ENCODE measurements at places on chromosomes 13 and 19. TPM values are rescaled to one million over a fixed set of nuclear protein-coding genes. Genes with fewer than 3 reads are reported as not detected.

GRCh38 chr13:41785402-41786172 lies 175.3 kb downstream of the VWA8 start:
- DNase-seq: no peak

DNA sequence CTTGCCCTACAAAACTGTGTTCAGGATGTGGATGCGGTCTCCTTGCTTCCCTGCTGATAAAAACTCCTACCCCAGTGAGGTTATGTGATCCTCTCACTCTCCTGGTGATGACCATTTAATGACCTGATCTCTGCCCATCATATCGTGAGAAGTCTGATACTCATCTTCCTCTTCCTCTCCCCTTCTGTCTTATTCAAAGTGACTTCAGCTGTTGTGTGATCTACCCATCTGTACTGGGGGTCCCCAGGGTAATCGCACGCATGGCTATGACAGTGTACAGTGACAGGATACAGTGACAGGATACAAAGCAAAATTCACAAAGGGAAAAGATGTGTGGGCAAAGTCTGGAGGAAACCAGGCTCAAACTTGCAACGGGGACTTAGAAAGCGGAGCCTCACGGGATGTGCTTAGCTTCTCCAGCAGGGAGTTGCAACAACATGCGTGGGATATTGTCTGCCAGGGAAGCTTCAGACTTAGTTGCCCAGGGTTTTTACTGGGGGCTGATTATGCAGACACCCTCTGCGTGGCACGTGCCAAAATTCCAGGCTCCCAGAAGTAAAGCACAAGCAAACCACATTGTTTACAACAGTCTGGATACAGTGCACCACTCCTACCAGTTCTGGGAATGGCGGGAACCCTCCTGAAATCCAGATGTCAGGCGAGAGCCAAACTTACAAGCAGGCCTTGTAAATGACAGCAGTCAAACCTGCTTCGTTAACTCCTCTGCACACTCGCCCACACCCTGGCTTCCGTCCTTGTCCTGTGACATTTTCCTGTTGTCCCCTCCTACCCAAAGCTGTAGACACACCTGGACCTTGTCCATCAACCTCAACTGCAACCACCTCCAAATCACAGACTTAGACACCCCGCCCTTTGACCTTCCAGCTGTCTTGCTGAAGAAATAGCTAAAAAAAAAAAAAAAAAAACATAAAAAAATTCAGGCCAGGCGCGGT lies 18.0 kb upstream of the GARRE1 start:
- no peak for DNase-seq

DNA sequence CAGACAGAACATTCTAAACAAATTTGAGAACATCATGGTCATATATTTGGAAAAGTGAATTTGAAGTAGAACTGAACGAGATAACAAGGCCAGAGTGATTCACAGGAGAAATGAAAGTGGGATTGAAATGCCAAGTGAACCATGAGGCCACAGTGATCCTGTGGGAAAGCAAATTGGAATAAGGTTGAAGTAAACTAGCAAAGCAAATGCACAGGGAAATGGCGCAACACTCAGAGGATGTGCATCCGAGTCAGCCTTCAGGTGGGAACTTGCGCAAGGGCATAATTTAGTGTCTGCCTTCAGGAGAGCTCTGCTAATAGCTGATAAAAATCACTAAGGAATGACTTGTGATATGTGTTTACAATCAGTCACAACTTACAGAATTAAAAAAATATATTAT lies 696.6 kb downstream of the LIG4 start:
- DNase-seq: no peak

DNA sequence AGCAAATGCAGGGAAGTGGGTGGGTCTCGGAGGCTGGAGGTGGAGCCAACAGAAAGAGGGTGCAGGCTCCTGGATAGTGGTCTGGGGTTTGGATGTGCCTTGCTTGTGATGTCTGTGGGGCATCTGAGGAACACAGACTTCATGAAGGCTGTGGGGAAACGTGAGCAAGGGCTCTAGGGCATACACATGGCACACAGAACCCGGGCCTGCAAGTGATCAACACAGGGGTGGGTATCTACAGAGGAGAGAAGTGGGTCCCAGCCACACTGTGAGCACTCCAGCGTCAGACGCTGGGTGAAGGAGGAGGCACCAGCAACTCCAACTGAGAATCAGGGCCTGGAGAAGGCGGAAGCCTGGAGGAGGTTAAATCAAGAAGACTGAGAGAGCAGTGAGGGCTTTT lies 5.4 kb upstream of the UBE2M start:
- DNase-seq: no peak

DNA sequence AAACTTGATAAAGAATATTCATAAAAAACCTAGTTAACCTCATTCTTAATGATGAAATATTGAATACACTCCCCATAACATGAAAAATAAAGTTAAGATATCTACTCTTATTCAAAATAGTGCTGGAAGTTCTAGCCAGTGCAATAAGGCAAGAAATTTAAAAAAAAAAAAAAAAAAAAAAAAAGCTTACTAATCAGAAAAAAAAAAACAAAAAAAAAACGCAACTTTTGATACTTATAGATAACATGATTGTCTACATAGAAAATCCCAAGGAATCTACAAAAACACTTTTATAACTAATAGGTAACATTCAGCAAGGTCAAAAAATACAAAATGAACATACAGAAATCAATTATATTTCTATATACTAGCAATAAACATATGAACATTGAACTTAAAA lies 515.6 kb downstream of the UQCRFS1 start:
- no peak for DNase-seq

DNA sequence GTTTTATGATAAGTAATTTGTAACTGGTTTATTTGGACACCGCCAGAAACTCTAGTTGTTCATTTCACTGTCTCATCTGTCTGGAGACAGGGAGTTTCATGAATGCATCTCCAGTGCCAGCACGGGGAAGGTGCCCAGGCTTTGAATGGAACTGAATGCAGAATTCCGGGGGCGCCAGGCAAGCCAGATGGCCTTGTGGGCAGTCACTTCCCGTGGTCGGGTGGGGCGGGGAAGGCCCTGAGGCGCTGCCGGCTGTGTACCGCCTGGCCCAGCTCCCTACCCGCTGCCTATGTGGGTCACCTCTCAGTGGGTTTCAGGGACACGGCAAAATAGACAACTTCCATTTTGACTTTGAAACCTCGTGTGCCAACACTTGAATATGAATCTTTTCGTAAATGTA lies 28.8 kb upstream of the MCF2L start:
- no peak for DNase-seq

DNA sequence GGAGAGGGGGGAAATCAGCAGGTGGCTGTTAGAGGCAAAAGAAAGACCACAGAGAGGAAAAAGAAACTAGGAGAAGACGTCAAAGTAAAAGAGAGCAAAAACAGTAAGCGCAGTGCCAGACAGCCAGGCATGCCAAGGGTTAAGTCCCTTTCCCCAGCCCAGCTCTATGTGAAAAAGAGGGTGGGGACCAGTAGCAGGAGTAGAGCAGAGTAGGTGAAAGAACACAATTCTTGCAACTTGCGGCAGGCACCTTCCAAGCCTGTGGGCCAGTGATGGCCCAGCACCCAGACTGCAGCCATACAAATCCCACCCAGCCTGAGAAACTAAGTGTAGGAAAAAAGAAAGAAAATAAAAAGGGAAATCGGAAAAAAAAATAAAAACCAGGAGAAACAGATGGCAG lies 64.2 kb upstream of the ZNF85 start:
- no peak for DNase-seq

- no peak for DNase-seq
These were observed 11.3 kb downstream of the HNRNPM start for GRCh38 chr19:8456064-8456463.

DNA sequence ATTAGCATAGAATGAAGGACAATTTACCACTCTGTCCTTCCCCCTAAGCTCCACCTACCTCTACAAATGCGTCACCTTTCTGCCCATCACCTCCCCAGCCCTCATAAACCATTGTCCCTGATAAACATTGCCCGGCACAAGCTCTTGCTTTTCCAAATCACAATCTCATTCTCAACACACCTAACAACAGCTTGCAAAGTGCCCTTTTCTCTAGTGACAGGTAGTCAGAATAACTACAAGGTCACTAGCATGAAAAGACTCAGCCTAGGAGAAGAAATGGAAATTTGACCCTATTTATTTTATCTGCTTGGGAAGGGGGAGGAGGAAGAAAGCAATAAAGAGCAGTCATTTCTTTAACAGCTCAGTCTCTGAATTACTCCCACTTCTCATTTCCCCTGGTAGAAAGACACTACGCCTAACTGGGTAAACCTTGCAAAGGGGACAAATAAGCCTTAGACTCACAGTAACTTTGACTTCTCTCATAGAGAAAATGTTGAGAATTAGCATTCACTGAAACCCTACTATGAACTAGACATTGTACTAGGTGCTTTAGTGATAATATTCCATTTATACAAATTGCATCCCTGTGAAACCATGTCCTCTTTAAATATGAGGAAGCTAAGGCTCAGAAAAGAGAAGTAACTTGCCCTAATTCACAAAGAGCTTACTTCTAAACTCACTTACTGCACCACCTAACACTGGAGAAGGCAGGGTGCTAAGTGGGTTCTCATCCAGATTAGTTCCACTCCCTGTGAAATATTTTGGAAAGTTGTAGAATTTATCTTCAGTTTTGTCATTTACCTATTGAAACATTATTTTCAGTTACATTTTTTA lies 116.2 kb upstream of the FNDC3A start:
- DNase-seq: no peak

- DNase-seq: no peak
These were observed 16.0 kb downstream of the CDX2 start for GRCh38 chr13:27952876-27953675.

DNA sequence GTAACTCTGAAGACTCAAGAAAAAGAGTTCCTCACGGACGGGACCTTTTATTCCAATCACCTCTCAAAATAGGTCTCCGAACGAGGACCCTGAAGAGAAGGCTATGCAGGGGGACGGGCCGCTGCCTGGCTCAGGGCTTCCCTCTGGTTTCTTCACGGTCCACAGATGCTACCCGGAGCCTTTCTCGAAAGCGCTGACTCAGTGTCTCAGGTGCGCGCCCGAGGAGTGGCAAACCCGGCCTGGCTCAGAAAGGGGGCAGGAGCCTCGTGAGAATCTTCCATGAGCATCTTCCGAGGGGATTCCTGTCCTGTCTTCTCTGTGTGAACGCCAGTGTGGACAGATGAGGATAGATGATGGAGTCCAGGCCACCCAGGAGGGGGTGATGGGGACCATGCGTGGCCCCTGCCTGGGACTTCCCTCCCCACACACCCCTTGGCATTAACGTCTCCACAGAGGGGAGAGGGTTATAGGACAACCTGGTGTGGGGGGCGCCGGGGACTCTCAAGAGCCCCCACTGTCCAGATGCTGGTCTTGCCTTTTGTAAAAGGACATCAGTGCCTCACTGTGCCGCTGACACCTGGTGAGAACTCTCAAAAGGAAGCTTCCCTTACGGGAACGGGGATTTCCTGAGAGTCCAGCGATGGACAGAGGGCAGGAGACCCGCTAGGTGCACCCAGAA lies 16.5 kb downstream of the LSM4 start:
- no peak for DNase-seq

DNA sequence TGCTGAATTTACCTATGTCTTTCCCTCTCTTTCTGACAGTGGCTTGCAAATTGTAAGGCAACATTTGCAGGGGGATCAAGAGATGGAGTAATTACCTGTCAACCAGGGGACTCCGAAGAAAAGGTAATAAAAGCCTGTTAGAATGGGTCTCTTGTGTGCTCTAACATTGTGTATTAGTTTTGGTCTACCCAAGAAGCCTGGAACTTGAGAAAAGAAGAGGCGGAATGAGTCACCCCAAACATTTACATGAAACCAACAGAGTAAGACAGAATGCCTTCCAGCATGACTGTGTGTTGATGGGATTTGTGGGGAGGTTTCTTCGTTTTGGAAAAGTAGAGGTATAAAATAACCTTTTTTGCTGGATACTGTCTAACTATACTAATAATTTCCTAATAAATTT lies 36.7 kb downstream of the ZAR1L start:
- DNase-seq: no peak

DNA sequence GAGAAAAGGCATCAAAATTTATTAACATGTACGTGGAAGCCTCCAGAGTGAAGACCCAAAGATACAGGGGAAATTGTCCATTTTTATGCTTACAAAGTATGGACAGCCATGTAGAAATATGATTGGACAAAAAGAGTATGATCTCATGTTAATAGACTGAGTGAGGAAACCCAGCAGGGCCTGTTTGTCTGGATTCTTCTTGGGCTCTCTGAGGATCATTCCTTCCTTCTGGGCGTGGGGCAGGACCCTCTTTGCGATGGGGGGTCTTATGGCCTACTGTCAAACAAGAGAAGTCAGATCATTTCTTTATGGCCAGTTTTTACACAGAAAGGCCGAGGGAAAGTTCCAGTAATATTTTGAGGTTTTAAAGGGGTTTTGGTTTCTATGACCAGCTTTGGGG lies 110.8 kb downstream of the ESD start:
- DNase-seq: no peak

DNA sequence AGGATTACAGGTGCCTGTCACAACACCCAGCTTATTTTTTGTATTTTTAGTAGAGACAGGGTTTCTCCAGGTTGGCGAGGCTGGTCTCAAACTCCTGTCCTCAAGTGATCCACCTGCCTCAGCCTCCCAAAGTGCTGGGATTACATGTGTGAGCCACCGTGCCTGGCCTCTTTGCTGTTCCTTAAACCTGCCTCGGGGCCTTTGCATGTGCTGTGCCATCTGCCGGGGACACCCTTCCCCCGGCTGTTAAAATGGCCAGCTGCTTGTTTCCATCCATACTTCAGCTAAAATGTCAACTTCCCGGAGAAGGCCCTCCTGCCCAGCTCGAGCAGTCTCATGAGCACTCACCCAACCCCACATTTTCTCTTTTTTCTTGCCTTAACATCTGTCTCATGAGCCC lies 19.1 kb upstream of the PDE4C start:
- no peak for DNase-seq

DNA sequence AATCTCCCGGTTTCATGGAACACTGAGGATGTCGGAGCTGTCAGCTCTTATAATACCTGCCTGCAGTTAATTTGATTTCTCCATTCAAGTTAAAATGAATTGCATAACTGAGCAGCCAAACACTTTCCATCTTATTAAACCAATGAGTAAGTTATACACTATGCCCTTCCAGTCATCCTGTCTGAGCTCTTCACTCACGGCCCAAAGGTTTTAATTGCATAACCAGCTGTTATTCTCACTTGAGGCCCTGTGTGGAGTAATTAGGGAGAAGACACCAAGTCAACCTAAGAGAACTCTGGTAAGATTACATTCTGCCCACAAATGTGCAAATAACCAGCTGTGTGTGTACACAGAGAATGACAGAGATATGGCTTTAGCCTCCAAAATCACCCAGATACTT lies 303.5 kb downstream of the TBC1D4 start:
- no peak for DNase-seq

The EDDM13 gene
- polyA plus RNA-seq: 0.43 TPM

The FBXO27 gene
- polyA plus RNA-seq: 8.8 TPM

The ERICH6B gene
- not detected for polyA plus RNA-seq

The SHKBP1 gene
- polyA plus RNA-seq: 77.9 TPM

The KCNN4 gene
- polyA plus RNA-seq: 14.3 TPM

The FFAR1 gene
- not detected for polyA plus RNA-seq

The SIGLEC14 gene
- polyA plus RNA-seq: 4.4 TPM

The APC2 gene
- polyA plus RNA-seq: 0.66 TPM

The LPAR2 gene
- polyA plus RNA-seq: 4.9 TPM

The MEDAG gene
- 12.7 TPM for polyA plus RNA-seq

The LRRC4B gene
- polyA plus RNA-seq: 14.5 TPM

The CLIP3 gene
- polyA plus RNA-seq: 79.5 TPM

The GPR42 gene
- 0.14 TPM for polyA plus RNA-seq

The APLP1 gene
- polyA plus RNA-seq: 5.8 TPM

All from urinary bladder (tissue), 4 donors.